Mammary epithelial cell (primary cell): ENCODE measurements at places on chromosomes 4 and X. TPM values are rescaled to one million over a fixed set of nuclear protein-coding genes. Genes with fewer than 3 reads are reported as not detected.

MAP7D3 gene
- total RNA-seq, result 11.7 TPM

SSX3 gene
- total RNA-seq, result not detected in 2 replicates

ENPP6 gene
- total RNA-seq, result not detected in 2 replicates

MSX1 gene
- total RNA-seq, result 0.67 TPM

SRPX2 gene
- total RNA-seq, result 1.8 and 2.8 TPM in 2 replicates

DRP2 gene
- total RNA-seq, result 0.11 and 0.14 TPM in 2 replicates

SYP gene
- 0.45 and 0.49 TPM in 2 replicates for total RNA-seq

CFI gene
- total RNA-seq, result 21.5 TPM

ARX gene
- total RNA-seq, result not detected in 2 replicates
